T-helper 9 cell (primary cell): ENCODE measurements at places on chromosomes 4 and X.

GRCh38 chr4:71195924-71196323 lies 142.9 kb upstream of the SLC4A4 start:
- DNase-seq: no peak

GRCh38 chrX:110987292-110987691 lies 108.7 kb upstream of the PAK3 start:
- DNase-seq: no peak

DNA sequence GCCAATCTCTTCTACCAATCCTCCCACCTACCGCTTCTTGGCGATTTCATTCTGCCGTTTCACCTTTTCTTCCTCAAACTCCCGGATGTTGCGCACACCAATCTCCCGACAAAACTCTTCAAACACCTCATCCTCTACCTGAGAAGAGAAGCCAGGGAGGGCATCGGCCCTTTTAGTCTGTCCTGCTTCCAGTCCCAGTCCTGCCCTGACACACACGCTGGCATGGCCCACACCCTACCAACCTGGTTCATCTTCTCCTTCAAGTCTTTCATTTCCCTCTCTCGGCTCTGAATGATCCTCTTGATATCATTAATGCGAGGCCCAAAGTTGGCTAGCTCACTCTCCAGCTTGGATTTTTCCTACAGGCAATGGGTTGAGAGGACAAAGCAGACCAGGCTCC lies 18.9 kb downstream of the SMC1A start:
- DNase-seq: no peak

GRCh38 chrX:45824471-45824870 lies 623.8 kb upstream of the DIPK2B start:
- DNase-seq: no peak

- no peak for DNase-seq
Observed at GRCh38 chr4:53644607-53645006, 53.3 kb upstream of the LNX1 start.

DNA sequence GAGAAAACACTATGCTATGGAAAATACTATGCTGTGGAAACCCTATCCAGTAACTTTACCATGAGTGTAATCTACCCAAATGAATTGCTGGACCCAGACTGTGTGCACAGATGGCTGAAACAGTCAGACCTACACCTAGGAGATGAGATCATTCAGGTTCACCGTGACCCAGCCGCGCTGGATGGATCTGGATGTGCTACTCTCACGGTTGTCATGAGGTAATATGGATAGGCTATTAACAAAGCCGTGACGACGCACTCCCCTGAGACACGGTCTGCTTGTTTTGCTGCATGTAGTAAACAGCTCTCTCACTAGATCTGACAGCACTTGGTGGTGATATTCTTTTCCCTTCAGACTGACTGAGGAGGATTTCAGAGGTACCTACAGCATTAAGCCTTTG lies 832.5 kb upstream of the GRID2 start:
- DNase-seq: no peak

- DNase-seq: no peak
Observed at GRCh38 chr4:155676430-155676825, 9.8 kb downstream of the GUCY1A1 start.

GRCh38 chr4:87555773-87556619 lies 26.8 kb upstream of the SPARCL1 start:
- no peak for DNase-seq

DNA sequence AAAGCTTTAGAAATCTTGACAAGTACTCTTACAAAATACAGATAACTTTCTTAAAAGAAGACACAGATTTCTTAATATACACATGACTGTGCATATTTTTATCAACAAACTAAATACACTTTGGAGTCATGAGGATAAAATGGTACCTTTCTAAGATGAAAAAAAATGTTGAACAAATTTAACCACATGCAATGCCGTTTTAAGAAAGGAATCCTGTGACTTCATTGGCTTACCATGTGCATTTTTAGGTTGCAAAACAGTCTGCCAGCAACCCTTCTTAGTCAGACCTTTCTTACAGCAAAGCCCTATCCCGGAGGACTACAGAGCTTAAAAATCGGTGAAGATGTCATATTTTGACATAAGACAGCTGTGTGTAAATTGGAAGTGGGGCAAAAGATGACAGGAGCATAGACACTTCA lies 51.7 kb downstream of the GASK1B start:
- DNase-seq: no peak

- no peak for DNase-seq
Observed at GRCh38 chr4:43351970-43352806, 459.7 kb downstream of the GRXCR1 start.

GRCh38 chrX:153800746-153801145 lies 6.3 kb downstream of the SSR4 start:
- DNase-seq: no peak

DNA sequence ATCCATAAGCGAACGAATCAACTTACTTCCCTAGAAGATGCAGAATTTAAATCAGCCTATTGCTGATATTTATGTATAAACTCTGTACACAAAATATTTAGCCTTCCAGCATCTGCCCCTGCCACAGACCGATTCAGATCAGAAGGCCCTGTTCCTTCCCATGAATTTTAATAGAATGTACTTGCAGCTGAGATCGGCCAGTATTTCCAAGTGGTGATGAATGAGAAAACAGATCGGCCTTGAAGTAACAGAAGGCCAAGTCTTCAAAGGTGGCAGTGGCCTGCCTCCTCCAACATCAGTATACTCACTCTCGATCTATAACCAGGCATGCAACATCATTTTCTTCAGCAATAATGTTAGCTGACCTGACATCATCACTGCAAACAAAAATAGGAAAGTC lies 66.4 kb downstream of the PRKG2 start:
- DNase-seq: no peak

DNA sequence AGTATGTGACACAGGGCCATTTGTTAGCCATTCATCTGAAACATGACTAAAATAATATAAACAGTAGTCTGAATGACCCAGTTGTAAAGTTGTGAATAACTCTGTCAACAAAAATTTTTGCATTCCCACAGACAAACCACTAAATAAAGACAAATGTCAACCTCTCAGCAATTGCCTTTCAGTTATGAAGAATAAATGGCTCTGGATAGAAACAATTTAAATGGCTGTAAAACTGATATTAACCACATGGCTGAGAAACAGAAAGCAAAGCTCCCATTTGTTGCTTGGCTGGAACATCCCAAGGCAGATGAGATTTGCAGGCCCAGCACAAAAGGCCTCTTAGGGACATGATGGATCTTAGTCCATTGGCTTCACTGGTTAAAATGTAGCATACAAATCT lies 296.3 kb downstream of the GALNTL6 start:
- DNase-seq: no peak

DNA sequence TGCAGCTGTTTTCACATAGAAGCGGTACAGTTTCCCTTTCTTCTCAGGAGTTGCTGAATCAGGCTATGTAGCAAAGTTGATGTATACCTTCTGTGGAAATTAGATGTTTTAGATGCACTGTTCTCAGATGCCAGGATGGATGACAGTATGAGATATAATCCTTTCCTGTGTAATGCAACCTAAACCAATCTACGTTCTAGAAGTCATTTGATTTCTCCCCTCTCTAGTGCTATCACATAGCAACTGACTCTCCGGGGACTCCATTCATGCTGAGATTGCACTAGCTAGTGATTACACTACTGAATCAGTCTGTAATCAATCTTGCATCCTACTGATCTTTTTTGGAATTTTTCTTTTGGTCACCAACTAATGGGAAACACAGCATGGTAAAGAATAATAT lies 1881.7 kb downstream of the PCDH7 start:
- DNase-seq: no peak

DNA sequence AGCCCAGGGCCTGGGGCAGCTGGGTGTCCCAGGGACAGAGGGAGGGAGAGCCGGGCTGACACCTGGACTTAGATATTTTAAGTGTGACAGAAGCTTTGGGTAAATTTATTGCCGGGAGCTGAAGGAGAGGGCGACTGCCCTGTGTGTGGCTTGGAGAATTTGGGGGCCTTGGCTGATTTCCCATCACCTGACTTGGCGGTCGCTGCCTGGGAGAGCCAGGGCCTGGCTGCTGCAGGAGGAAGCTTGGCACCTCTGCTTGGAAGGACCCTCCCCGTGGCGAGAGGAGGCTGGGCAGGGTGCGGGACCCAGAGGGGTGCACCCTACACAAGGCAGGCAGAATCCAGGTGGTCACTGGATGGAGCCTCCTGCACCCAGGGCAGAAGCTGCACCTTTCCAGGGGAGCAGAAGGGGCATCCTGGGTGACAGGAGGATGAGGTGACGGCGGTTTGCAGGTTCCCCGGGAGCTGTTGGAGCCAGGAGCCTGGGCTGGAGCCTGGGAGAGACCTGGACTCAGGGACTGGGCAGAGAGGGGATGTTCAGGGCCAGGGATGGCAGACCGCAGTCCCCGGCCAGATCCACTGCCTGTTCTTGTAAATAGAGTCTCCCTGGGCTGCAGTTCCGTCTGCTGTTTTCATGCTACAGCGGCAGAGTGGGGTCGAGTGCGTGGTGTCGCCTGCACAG lies 72.0 kb downstream of the RGS12 start:
- no peak for DNase-seq

GRCh38 chr4:158850371-158850770 lies 81.5 kb downstream of the FNIP2 start:
- no peak for DNase-seq

- no peak for DNase-seq
Observed at GRCh38 chrX:69016293-69016941, 148.8 kb downstream of the PJA1 start.

GRCh38 chr4:88952081-88952480 lies 104.9 kb downstream of the FAM13A start:
- no peak for DNase-seq

- no peak for DNase-seq
Observed at GRCh38 chr4:76292730-76293129, 13.8 kb upstream of the STBD1 start.

DNA sequence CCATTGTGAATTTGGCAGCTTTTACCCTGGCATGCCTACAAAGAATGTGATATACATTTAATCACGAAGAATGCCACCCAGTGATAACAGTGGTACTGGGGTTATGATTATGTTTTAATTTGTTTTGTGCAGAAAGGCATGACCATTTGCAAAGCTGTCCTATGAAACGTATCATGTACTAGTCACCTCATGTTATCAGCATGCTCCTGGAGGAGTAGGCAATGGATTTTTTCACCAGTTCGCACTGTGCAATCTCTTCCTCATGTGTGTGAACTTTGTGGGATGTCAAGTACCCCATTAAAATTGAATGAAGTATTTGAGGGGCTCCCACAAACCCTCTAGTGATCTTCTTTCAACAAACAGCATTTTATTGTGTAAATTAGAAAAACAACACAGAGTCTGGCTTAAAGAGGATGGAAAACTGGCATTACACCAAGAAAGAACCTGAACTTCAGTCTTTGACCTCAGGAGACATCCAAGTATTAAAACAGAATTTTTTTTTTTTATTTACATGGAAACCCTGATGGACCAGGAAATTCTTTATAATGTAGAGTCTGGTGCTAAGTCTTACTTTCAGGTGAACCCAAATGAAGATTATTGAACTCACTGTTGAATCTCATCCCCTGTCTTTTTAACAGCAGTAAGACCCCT lies 200.6 kb upstream of the PGRMC2 start:
- DNase-seq: no peak

- DNase-seq: no peak
Observed at GRCh38 chr4:115850799-115851509, 737.5 kb upstream of the NDST4 start.

DNA sequence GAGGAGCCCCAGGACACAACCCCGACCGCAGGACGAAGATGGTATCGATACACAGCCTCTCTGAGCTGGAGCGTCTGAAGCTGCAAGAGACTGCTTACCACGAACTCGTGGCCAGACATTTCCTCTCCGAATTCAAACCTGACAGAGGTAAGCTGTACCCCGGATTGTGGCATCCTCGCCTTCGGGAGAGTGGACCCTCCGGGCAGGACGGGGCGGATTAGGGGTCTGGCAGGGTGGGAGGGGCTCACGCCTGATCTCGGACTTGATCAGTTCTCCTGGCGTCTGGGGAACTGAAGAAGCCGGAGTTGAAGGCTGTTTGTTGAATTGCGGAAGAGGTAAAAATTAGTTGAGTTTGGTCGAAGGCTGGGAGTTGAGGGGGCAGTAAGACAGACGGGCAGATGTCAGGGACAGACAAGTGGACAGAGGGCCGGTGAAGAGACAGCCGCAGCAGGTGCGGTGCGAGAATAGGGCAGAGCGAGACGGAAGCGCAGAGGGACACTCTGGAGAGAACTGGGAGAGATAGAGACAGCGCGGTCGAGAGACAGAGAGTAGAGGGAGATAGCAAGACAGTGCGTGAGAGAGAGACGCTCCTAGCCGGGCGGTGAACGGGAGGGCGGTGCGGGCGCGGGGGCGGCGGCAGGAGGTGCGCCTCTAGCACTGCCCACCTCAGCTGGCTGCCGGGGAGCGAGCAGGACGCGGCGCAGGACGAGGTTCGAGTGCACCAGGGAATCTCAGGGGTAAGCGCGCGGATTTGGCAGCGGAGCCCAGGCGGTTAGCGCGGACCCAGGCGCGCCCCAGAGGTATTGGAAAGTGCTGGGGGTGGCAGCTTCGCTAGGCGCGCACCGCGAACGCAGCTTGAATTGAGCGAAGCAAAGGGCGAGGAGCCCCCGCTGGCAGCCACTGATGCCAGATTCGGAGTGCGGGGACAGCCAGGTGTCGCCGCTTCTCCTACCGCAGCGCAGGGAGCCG lies 23.9 kb downstream of the ARHGAP36 start:
- no peak for DNase-seq

- no peak for DNase-seq
Observed at GRCh38 chr4:60989141-60989540, 211.0 kb upstream of the ADGRL3 start.

DNA sequence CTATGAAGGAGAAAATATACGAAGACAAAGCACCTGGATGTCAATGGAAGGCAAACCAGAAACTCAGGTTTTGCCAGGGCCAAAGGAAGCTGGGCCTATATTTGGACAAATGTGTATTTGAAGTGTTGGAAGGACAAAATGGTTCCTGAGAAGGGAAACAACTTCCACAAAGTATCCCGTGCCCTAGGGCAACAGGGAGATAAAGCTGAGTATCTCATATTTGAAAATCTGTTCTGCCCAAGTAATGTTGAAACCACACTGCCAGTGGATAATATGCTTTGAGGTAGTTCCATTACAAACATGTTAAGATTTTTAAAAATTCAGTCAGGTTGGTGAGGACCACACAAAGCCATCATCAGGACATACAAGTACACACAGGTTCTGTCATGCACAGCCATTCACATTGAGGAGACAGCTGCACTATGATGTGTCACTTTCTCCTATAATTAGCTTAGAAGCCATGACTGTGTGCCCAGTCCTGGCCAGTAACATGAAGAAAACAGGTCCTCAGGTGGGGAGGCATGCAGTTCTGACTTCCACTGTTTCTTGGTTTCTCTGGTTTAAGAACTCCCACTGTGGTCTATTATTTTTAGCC lies 116.4 kb downstream of the PWWP3B start:
- no peak for DNase-seq

DNA sequence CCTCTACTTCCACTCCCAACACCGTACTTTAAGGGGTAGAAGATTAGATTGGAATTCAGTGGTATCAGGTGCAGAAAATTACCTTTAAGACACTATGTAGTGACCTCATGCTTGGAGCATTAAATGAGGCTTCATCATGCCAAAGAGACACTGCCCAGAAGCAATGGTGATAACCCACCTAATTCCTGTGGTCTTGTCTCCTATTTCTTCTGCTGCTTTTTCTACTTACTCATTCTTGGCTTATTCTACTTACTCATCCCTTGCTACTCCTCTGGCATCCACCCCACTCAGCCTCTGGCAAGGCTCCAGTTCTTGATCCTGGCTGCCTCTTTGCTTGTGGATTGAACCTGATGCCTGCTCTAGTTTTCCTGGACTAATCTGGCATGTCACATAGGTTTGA lies 62.3 kb upstream of the ADAMTS3 start:
- no peak for DNase-seq

GRCh38 chrX:137171626-137172025 lies 137.8 kb upstream of the GPR101 start:
- DNase-seq: no peak

- DNase-seq: no peak
Observed at GRCh38 chrX:42535233-42535632, 242.7 kb downstream of the PPP1R2C start.
